Retinal pigment epithelial cell (primary cell): ENCODE measurements at places on chromosomes 5 and 9.

GRCh38 chr5:153088538-153088937 lies 401.9 kb upstream of the GRIA1 start:
- no peak for DNase-seq

DNA sequence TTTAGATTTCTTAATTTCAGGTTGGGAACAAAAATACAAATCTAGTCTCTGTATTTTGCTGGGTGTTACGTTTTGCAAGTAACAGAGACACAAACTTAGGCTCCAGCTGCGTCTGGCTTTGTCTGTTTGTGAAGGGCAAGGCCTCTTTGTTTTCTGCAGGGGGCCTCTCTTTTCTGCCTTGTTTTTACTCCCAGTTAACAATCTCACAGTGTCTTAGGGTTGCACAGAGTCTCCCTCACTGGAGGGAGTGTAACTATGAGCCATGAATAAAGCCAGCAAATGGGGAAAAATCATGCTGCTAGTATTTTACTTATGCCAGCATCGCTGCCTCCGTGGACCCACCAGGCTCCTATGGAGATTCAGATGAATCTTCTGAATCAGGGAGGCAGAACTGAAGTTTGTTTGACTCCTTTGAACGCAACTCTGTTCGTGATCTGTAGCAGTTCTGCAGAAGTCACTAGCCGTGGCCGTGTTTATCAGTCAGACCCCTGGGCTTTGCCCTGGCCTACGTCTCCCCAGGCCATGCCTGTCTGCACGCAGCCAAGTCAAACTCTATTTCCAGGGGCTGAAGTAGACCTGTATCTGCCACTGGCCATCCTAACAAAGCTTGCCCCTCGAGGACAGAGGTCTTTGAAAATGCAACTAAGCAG lies 77.2 kb downstream of the ATP10B start:
- DNase-seq, result no peak

DNA sequence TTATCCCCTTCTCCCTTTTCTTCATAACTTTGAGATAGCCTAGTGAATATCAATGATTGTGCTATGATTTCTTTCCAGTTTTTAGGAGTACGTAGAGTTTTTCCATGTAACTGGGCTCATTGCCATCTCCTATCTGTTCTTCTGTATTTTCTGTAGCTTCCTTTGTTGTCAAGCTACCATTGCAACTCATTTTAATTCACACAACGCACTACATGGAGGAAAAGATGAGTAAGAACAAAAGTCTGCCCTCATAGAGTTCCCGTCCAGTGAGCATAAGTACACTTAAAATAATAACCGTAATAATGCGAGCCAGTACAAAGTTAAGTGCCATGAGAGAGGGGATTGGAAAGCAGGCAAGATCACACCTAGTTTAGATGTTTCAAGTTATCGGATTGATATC lies 177.7 kb downstream of the PAM start:
- no peak for DNase-seq

- no peak for DNase-seq
Observed at GRCh38 chr5:74778609-74779008, 11.6 kb downstream of the NSA2 start.

- DNase-seq, result no peak
Observed at GRCh38 chr5:65924366-65925043, 1.9 kb upstream of the ERBIN start.
